ENCODE measurements at places on chromosomes 5 and 9.
A peak's percentile ranks its signal among the peaks of the same experiment; 100 is the strongest.

DNA sequence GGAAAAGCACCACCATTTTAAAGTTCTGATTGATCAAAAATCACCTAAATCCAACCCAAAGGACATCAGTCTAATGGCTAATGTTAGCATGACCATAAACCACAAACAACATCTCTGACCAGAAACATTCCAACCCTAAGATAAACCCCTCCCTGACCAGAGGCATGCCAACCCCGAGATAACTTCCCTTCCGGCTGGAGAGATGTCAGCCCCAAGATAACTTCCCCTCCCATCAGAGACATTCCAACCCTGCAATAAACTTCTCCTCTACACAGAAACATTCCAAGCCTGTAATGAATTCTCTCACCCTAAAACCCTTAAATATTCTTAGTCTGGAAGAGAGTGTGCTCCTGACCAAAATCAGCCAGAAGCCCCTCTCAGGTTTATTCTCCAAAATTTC is 364.3 kb downstream of the KCNN2 start:
- DNase-seq = no peak

- DNase-seq = peak; percentile 65
Observed at GRCh38 chr5:37717613-37718431, 122.0 kb downstream of the GDNF start.

DNA sequence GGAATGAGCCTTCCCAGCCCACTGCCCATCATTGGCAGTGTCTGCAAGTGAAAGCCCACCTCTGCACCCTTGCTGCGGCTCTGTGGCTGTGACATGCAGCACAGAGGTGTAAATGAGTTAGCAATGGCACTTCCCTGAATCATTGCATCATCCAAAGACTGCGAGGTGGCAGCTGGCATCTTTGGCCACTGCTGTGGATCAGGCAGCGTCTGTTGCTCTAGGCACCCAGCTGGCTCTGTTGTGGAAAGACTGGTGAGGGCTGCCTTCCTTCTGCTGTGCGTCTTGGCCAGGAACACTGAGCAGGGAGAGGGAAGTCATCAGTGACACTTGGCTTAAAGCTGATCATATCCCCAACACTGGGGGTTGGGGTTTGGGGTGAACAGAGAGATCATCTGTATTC is 64.5 kb downstream of the MFAP3 start:
- DNase-seq = no peak

DNA sequence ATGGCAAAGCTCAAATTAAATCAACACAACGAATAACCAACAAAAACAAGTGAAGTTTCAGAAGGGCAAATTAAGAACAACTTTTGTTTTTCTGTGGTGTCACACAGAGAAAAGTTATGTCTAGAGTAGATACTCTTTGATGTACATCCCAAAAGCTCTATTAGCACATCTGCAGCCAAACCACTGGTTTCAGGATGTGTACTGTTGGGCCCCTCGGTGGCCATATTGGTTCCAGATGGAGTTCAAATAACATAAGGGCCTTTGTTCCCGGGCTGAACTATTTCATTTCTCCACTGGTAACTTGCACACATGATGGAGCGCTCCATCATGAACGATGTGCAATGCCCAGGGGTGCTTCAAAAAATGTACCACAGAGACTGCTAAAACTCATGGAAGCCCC is 126.1 kb downstream of the SEMA5A start:
- DNase-seq = no peak
